ENCODE measurements at places on chromosomes 7 and 10.
A peak's percentile ranks its signal among the peaks of the same experiment; 100 is the strongest.

- peak; percentile 38 for DNase-seq
Measured at GRCh38 chr10:88986549-88987242, 3.9 kb upstream of the FAS start.

DNA sequence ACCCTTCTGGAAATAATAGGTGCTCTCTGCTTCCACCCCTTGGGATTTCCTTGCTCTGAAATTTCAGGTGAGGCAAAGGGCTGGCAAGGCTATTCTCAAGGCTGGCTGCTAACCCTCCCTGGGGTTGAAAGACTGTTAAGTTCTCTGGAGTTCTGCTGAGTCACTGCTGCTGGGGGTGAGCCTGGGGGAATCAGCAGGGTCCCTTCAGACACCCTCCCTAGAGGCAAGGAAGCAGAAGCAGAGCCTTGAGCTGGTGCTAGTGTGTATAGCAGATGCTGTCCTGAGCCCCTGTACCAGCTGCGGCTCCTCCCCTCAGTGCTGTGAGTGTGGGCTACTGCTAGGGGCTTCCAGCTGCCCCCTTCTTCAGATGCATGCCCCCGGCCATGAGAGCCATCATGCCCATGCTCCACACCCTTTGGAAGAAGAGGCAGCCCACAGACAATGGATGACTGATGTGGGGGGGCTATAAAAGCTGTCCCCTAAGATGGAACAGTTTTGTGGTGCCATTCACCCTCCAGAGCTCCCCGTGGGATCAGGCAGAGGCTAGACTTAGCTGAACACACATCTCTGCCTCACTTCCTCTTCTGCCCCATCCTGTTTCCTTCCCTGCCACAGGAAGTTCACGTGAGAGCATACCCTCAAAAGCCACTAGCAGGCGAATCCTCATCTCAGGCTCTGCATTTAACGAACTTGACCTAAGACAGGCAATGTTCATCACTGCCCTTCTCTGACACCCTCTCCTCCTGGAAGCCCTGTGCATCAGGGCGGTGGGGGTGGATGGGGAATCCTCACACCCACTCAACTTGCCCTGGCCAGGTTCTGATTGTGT lies 91.8 kb downstream of the SH3PXD2A start:
- DNase-seq = peak; percentile 52

GRCh38 chr10:114364726-114365125 lies 39.6 kb downstream of the AFAP1L2 start:
- no peak for DNase-seq

DNA sequence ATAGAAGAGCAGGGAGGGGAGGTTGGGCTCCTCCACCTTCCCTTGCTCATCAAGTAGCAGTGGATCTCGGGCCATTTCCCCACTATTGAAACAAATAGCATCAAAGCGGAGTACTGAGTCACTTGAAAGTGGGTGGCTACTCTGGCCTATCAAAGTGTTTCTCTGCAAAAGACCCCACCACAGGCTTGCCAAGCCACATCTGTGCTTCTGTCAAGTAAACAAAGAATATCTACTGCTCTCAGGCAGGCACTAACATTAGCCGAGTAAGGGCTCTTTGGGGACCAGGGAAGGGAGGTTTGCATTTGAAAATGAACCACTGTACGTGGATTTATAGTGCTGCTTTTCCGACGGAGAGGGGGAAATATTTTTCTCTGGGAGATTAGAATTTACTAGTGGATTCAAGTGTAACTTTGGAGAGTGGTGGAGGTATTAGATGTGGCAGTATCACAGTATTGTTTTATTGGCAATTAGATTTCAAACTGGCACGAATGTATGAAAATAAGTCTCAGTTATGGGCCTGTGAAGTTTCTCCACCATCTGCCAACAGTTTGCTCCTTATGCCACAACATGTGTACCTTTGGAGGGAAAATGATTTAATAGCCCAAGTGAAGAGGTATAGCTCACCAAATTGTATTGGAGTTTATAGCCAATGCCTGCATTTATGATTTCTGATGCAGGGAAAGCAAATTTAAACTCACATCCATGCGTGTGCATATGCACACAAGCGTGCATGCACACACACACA lies 97.5 kb downstream of the RPS24 start:
- no peak for DNase-seq

- no peak for DNase-seq
Measured at GRCh38 chr7:41116817-41117216, 586.1 kb downstream of the INHBA start.

DNA sequence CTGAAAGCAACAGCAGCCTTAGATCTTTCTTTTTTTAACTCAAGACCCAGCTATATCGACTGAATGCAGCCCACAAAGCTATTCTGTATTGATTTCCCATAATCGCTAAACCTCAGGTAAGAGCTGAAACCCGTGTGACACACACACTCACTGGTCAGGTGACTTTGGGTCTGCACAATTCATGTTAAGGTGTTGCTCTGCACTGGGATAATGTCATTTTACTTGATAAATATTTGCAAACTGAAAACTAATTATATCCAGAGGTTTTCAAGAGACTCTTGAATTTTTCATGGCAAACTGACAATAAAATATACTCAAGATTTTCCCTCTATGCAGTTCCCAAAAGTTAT lies 33.1 kb downstream of the SCRN1 start:
- DNase-seq = no peak

GRCh38 chr7:27641581-27642230 lies 21.0 kb downstream of the HIBADH start:
- DNase-seq = peak; percentile 61

DNA sequence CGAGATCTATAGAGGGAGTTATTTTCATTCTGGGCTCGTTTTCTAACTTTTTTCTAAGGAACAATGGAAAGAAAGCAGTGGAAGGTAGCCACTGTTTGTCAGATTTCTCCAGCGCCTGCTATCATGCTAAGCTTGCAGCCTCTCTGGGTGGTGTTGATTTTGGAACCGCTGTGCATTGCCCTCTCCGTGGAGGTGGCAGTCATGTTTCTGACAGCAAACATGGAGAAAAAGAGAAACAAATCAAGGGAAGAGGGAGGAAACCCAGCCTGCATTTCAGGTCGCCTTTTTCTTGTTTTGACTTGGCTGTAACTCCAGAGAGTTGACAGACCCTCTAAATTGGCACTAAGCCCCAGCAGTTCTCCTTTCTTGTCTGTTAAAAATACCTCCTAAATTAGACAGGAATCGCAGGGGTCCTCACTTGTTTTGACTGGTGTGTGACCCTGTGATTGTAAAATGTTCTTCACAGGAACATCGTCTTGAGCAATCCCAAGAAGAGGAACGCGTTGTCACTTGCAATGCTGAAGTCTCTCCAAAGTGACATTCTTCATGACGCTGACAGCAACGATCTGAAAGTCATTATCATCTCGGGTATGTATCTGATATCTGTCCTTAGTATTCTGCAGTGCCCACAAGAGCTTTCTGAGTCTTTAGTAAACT lies 4.8 kb downstream of the ECHDC3 start:
- no peak for DNase-seq

GRCh38 chr10:24825551-24825950 lies 101.9 kb upstream of the ARHGAP21 start:
- peak; percentile 41 for DNase-seq

DNA sequence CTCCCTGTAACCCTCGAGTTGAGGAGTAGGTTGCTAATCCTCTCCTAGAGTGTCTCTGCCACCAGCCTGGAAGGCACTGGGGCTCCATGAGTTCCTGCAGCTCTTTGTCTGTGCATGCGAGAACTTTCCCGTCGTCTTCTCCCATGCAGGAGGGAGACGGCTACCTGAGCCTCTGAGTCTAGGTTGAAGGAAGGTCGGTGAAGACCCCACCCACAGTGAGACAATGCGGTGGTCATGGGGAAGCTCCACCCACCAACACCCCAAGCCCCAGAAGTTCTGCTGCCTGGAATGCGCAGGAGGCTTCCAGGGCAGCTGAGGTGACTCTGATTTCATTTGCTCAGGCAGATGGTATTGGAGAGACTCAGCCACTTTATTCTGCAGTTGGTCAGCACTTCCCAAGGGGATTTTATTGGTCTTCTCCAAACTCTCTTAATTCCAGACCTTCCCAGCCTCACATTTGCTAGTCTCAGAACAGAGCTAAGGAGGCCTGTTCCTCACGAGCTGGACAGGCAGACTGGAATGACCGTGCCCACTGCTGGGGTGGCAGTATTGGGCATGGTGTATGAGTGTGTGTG lies 36.5 kb downstream of the PTPRE start:
- DNase-seq = no peak

DNA sequence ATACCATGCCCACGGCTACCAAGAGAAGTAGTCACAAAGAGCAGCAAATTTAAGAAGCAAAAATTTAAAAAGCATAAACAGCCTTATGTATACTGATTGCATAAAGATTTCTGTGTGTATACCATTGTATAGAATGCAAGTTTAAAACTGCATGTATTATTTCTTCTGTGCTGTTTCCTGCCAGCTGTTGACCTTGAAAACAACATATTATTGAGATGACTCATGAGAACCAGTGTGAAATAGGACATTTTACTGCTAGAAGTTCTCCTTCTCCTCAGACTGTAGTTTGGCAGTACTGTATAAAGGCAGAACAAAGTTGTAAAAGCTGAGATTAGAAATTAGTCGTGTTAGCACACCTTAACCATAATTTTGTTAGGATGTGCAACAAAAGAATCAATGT lies 42.3 kb upstream of the SGCE start:
- peak; percentile 80 for DNase-seq

- DNase-seq = no peak
Measured at GRCh38 chr7:140595468-140596092, 45.0 kb downstream of the DENND2A start.

DNA sequence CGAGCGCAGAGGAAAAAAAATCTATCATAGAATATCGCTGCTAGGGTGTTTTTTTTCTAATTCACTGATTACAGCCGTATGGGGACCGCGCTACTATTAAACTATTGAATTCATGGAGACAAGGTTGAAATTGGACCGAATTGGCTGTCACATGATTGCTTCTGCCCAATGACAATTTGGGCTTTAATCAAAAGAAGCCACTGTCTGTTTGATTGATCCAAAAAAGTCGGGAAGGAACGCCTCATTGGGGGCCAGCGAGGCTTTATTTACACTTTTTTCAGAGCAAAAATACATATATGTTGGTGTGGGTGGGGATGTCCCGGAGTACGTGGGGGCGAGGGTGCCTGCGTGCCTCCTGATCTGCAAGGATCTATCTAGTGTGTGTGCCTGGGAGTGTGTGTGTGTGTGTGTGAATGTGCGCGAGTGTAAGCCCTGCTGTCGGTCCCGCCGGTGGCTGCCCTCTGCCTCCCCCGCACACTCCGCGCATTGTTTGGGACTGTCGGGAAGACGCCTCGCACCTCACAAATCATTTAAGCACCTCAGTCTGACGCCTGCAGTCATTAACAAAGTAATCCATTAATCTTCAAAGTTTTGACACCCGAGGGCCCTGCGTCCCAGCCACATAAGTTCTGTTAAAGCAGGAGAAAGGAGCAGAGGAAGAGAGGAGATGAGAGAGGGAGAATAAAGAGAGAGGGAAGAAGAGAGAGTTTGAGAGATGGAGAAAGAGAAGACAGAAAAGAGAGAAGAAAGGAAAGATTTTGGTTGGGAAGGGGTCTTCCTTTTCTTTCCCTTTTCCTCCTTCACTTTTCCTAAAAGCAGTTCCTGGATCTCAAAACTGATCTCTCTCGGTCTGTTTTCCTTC lies at the start of gene HOXA2:
Gene HOXA2 (minus strand): TSS at position 103 of the 862 bp plus-strand sequence. CDS start 183 bp downstream, outside the sequence.
- no peak for DNase-seq

GRCh38 chr7:103541026-103541425 lies 95.0 kb upstream of the SLC26A5 start:
- DNase-seq = peak; percentile 3

DNA sequence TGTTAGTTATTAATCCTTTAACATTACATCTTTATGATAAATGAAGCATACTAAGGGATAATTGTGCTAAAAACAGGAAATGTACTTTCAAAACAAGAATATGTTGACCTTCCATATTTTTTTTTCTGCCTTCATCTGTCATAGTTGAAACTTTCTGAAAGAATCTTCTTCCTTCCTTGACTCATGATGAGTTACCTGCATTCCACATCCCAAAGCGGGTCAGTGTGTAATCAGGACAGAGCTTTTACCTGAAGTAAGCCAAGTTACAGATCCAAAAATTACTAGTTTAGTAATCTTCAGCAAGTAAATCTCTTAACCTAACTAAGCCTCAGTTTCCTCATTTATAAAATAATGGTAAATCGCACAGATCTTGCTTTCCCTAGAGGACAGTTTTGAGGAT lies 13.4 kb upstream of the ARL4A start:
- DNase-seq = no peak

GRCh38 chr10:79229071-79229541 lies 118.2 kb upstream of the PPIF start:
- no peak for DNase-seq

DNA sequence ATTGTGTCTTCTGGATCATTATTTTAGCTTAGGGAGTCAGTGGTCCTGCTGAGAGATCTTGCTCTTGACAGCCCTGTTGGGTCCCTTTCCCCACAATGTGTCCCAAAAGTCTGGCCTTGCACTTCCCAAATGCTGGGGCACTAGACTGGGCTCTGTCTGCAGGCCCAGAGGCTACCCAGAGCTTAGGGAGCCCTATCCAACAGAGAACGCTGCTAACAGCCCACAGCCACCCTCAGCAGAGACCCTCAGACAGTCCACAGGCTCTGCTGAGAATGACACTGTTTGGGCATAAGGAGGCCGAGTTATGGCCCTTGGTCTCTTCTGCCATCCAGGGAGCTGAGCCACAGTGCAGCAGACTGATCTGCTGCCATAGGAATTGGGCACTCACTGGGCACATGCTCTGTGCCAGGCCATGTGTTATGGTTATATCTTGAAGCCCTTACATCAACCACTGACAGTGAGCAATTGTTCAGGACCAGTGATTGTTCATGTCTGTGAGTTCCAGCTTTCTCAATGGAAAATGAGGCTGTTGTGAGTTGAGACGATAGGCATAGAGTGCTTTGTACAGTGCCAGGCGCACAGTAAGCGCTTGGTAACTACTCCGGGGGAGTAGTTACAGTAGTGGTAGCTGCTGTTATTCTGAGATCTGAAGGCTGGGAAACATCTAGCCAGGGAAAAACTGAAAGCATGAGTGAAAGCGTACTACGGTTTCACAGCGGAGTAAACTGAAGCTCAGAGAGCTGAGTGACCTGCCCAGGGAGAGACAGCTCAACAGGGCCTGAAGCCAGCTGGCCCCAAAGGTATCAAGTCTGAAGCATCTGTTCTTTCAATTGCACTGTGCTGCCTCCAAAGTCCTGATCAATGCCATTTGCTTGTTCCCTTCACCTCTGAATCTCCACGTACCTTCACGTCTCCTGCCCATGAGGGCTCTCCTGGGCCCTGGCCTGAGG lies 77.6 kb upstream of the PRLHR start:
- DNase-seq = no peak

DNA sequence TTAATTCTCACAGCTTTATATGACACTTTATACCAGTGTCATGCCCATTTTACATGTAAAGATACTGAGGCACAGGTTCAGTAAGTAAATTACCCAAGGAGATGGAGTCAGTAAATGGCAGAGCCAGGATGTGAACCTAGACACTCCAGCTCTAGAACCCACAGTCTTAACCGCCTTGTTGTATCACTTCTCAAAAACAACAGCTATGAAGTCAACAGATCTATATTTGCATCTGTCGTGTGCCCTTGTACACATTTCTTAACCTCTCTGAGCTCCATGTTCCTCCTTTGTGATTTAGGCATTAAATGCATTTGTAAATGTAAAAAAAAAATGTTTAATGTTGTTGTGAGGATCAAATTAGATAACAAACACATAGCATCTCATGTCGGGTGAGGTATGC lies 716.2 kb downstream of the SUGCT start:
- no peak for DNase-seq
